ENCODE measurements at places on chromosomes 6 and 20.

DNA sequence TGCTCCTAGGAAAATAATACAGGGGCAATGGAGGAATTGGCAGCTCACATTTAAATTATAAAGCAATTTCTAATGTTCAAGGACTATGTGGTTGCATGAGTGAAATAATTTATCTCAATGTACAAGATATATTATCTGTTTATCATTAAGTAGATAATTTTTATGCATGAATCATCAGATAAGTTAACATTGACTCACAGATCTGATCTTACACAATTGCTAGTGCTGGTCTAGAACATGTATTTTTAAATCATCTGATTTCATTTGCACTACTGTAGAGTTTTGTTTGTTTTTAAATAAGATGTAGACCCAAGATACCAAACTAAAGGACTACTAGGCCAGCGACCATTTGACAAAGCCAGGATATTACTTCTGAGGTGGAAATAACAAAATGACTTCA is 199.2 kb downstream of the BMP2 start:
- no peak for DNase-seq

GRCh38 chr6:131854803-131855202 is 47.0 kb downstream of the ENPP1 start:
- no peak for DNase-seq

GRCh38 chr6:84764332-84765049 is at the start of gene TBX18:
TSS of gene TBX18 (minus strand) at chr6:84764598. CDS start at chr6:84764181, 417 bp downstream.
- DNase-seq = no peak

GRCh38 chr20:55782912-55783253 is 222.4 kb downstream of the CBLN4 start:
- no peak for DNase-seq

DNA sequence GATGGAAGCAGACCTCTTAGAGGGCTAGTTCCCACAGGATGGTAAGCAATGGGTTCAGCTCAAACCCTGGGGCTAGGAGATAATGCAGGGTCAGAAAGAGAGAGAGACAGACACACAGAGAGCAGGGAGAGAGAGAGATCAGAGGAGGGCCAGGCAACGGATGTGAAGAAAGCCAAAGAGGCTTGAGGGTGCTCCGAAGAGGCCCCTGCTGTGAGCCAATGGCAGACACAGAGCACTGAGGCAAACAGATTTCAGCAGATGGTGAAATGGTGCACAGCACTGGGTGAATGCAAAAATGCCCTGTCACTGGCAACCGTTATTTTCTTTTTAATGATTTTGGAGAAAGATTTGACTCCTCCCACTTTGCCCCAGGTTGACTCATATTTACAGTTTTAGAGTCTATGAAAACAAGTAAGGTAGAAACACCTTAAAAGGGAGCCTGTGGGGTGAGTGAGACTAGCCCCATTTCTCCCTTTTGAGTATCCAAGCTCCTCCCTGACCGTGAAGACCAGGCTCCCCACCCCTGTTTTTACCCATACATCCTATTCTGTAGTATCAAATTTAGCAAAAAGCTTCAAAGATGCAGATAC is 840 bp downstream of the DEFB132 start:
- DNase-seq = no peak

GRCh38 chr20:17810847-17811627 is 111.3 kb downstream of the BANF2 start:
- no peak for DNase-seq

- DNase-seq = no peak
Measured at GRCh38 chr6:74871757-74872156, 334.1 kb downstream of the COL12A1 start.

GRCh38 chr6:107841275-107841670 is 17.2 kb upstream of the SCML4 start:
- no peak for DNase-seq

- no peak for DNase-seq
Measured at GRCh38 chr6:120894077-120894476, 440.2 kb downstream of the TBC1D32 start.

GRCh38 chr6:19301980-19302379 is 535.2 kb upstream of the ID4 start:
- DNase-seq = no peak

GRCh38 chr20:61948586-61949362 is 116.9 kb downstream of the TAF4 start:
- no peak for DNase-seq

- no peak for DNase-seq
Measured at GRCh38 chr20:11852189-11852588, 65.5 kb upstream of the BTBD3 start.

- DNase-seq = no peak
Measured at GRCh38 chr6:87944541-87944954, 103.1 kb upstream of the SPACA1 start.

DNA sequence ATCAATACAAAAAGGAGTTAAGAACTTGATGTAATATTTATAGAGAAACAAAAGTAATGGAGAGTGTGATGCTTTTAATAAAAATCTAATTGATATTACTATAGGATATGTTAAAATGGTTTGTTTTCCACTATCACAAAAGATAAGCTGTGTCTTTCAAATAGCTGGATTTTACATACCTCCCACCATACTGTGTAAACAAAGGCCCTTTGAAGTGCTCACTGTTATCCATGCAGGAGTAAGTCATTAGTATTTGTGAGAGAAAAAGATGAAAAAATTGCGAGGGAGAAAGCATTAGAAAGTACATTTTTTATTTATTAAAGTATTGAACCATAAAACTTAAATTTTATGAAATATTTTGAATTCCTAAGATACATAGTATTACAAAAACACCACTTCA is 733.0 kb downstream of the GRIK2 start:
- DNase-seq = no peak

- DNase-seq = no peak
Measured at GRCh38 chr20:46349035-46349741, 40.9 kb upstream of the CDH22 start.

DNA sequence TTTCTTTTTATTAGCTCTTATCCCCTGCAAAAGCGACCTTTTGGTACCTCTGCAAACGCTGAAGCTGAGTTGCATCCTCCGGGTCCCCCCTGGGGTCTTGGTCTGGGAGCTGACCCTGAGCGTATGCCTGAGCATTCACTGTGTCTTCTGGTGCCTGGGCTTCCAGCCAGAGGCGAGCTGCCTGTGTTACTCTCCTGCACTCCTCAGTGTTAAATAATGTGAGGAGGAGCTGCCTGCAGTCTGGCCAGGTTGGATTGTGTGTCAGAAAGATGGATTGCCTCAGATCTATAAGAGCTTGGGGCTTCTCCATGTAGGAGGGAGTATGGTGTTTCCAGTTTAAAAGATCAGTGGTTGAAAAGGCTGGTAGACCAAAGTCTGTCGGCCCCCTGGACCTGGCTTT is 8.7 kb upstream of the GMPR start:
- DNase-seq = no peak

GRCh38 chr6:161804838-161805237 is 531.0 kb upstream of the AGPAT4 start:
- DNase-seq = no peak

DNA sequence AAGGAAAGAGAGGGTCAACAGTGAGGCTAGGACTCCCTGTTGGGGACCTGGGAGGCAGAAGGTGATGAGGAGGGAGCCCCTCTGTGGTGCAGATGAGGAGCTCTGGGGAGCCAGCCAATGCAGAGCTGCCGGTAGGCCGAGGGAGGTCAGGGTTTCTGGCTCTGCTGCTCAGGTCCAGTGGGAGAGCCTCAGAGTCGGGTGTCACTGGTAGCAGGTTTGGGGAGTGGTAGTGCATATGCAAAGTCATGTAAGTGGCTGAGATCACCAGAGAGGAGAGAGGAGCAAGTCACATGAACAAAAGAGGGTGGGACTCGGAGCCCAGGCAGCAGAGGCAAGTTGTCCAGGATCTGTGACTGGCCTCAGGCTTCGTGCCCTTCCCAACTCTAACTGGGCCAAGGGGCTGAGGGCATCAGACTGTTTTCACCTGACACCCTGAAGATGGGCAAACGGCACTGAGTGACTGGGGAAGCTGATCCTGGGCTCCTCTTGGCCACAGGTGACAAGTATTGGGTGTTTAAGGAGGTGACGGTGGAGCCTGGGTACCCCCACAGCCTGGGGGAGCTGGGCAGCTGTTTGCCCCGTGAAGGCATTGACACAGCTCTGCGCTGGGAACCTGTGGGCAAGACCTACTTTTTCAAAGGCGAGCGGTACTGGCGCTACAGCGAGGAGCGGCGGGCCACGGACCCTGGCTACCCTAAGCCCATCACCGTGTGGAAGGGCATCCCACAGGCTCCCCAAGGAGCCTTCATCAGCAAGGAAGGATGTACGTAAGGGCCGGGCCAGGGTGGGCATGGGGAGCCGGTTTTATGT is 6.6 kb downstream of the MMP24OS start:
- DNase-seq = no peak

- DNase-seq = no peak
Measured at GRCh38 chr6:68240726-68241125, 394.4 kb upstream of the ADGRB3 start.

DNA sequence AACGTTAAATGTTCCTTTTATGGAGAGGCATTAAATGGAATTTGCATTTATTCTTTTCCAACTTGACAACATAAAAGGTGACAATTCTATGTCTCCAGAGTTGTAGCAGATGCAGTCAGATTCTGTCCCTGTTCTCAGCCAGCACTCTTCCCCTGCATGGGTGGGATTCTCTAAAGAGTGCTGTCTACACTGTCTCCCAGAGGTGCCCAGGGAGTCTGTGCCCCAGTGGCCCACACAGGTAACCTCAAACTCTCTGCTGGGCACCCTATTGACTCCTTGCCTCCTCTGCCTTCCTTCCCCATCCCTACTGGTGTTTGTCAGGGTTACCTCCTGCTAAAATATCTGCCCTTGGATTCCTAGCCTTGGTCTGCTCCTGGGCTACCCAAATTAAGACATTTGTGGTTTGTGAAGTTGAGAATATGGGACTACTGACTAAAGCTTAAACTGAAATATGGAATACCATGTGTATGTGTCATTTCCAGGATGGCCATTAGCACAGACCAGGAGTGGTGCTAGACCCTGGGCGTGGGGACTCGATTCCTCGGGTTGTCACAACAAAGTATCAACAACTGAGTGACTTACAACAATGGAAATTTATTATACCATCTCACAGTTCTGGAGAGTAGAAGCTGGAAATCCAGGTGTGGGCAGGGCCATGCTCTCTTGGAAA is 284.7 kb downstream of the CDH26 start:
- no peak for DNase-seq

- DNase-seq = no peak
Measured at GRCh38 chr6:43743682-43744381, 26.2 kb upstream of the VEGFA start.

DNA sequence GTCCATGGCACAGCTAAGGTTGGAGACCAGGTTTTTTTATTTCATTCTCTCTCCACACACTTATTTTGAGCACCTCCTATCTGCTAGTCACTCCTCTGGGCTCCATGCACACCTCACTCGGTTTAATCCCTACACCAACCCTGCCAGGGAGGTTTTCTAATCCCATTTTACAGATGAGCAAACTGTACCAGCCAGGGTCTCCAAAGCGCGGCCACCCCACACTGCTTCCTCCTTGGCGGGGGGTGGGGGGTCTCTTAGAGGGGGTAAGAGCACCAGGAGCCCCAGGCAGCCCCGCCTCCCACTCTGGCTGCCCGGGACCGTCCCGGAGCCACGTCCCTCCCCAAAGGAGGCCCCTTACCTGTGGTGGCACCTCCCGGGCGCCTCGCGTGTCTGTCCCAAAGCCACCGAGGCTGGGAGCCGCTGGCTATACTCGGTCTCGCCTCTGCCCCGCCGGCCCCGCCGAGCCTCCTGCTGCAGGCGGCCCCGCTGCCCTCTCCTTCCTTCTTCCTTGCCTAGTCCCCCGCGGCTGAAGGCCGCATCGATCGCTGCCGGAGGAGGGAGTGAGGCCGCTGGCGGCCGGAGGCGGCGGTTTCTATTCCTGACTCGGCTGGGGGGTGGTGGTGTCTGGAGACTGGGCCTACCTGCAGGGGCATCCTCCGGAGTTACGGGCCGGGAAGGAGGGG is at the start of gene KCNS1:
TSS of gene KCNS1 (minus strand) at position 565 of the 683 bp plus-strand sequence. CDS start 1,891 bp downstream, outside the sequence.
- DNase-seq = no peak

GRCh38 chr20:16313917-16314316 is 259.3 kb downstream of the KIF16B start:
- DNase-seq = no peak

DNA sequence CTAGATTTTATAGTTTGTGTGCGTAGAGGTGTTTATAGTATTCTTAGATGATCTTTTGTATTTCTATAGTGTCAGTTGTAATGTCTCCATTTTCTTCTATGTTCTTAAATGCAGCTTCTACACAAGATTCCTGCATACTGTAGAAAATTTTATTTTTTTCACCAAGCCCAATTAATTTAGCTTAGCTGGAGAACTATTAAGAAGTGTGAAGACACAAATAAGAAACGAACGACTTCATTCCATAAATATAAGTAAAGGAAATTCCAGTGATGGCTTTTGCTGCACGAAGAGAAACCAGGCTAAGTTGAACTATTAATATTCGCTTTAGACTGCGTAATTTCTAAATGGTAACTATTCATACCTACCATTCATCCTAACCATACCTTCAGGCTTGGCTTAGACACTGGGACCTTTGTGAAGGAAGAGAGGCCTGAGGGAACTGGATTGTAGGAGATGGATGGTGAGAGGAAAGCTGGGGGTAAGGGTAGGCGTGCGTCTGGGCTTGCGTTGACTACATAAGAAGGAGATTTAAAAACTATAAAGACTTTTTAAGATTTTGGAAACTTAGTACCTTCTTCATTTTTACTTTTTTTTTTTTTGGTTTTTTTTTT is 15.9 kb downstream of the HLA-DOA start:
- DNase-seq = no peak

- DNase-seq = no peak
Measured at GRCh38 chr6:56953597-56954402, 1.1 kb upstream of the BEND6 start.

GRCh38 chr6:32462609-32463008 is 22.9 kb downstream of the HLA-DRA start:
- DNase-seq = peak; percentile 28

DNA sequence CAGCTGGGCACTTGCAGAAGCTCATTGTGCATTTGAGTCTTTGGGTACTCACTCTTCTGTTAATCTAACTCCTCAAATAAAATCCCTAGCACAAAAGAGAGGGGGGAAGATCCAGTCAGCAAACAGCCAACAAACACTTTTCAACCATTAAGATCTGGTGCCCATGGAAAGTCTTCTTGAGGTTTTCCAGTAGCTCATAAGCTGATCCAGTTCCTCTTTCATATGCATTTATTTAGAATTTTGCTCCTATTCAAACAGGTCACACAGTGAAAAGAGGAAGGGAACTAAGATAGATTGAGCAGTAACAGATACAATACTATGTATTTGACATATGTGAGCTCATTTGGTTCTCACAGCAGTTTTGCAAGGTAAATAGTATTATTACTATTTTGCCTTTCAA is 38.6 kb downstream of the HLA-DPB1 start:
- no peak for DNase-seq

- DNase-seq = no peak
Measured at GRCh38 chr20:38181207-38181801, 16.2 kb upstream of the TGM2 start.
